ENCODE measurements at places on chromosomes 12 and 14.

- no peak for DNase-seq
Observed at GRCh38 chr12:131643631-131644452, 67.0 kb upstream of the SFSWAP start.

DNA sequence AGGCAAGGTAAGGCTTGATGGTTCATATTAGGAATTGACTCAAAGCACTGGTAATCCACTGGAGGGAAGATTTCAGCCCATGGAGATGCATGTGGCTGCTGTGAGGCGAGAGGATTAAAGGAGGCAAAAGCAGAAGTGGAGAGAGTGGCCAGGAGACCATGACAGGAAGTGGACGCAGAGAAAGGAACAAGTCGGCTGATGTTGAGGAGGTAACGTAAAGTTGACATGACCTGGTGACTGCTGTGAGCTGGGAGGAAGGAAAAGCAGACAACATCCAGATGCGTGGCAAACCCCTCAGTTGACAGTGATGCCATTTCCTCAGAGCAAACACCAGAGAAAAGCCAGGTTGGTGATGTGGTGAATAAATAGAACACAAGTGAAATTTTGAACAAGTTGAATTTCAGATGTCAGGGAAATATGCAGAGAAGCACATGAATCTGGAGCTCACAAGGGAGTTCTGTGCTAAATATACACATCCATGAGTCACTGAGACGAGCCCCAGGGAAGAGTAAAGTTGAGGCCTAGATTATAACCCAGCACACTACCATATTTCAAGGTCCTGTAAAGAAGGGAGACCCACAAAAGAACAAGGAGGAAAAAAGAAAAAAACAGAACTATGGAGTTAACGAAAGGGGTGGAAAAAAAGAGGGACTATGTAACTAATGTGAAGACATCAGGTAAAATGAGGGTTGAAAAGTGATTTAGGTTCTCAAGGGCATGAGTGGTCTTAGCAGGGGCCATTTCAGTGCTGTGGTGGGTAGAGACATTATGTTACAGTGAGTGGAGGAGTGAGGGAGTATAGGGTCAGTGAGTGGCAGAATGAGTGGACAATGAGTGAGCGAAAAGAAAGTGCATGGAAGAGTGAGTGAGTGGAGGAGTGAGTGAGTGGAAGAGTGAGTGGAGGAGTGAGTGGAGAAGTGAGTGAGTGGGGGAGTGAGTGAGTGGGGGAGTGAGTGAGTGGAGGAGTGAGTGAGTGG, 61.6 kb upstream of the GZMB start:
- no peak for DNase-seq

- DNase-seq, result no peak
Observed at GRCh38 chr14:37658156-37658555, 62.7 kb downstream of the TTC6 start.

GRCh38 chr14:55780156-55780946, 200.3 kb downstream of the KTN1 start:
- DNase-seq, result no peak

DNA sequence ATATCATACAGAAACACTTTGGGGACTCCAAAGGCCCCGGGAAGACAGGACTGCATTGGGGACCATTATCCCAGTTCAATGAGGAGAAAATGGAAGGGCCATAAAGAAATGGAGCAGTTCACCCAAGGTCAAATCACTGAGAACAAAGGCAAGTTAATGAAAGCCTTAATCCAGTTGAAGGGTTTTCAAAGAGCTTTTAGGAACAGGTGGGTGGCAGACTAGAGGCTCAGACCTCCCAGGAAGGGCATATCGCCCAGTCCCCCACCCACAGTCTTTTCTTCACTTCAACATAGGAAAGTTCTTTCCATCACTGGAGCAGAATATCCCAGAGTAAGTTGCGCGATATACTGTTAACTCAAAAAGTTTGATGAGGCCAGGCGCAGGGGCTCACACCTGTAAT, 136.1 kb upstream of the CCND2 start:
- no peak for DNase-seq

DNA sequence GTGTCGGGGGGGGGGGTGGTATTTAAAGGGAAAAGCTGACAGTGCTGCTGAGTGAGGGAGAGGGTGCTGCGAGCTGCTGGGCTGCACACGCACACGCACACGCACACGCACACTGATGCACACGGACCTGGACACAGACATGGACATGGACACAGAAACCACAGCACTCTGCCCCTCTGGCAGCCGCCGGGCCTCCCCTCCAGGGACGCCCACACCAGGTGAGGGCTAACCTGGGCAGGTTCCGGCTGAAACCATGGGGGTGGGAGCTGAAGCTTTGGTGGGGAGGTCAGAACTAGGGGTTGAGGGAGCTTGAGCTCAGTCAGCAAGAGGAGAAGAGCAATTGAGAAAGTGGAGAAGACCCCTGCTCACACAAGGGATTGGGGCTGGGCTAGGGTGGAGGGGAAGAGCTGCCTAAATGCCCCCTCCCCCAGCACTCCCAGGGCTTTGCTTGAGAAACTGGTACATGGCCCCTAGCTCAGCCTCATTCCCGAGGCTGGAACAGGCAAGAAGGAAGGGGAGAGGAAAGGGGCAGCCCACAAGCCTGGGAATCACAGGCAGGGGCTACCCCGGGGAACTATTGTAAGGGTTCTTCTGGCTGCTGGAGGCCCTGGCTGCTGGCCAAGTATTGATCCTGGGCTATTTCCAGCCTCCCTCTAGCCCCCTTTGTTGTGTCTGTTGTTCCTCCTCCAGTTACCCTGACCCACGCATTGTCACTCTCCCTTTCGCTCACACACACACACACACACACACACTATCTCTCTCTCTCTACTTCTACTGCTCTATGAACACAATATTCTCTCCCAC, at the start of gene REM2:
REM2 (plus strand) TSS at position 50 of the 804 bp plus-strand sequence; CDS start at position 116, 66 bp downstream.
- DNase-seq, result no peak

DNA sequence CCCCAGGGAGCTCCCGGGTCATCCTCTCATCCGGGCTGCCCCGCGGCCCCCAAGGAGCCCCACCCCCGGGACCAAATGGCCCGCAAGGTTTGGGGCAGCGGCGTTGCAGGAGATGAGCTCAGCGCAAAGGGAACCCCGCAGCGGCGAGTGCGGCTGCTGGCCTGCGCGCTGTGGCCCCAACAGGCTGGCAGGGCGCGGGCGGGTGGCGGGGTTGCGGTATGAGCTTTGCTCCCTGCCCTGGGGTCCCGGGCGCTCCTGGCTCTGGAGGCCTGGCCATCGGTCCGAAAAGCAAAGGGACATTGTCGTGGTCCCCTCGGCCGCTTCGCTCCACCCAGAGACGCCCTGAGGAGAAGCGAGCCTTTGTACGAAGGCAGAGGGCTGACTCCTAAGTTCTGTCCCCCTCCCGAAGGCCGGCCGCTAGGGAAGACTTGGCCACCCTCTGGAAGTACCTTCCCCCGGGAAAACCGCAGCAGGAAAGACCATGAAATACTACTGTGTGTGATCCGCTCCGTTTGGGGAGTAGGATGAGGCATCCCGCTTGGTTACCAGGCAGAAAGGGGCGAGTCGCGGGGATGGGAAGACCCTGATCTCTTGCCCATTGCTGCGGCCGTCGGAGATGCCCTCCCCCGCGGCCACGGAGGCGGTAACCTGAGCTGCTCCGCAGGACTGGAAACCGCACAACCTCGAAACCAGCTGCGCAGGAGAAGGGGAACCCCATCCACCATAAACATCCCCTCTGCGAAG, 620 bp upstream of the NID2 start:
- DNase-seq, result no peak

GRCh38 chr12:69095765-69096477, 143.4 kb upstream of the CPSF6 start:
- DNase-seq, result no peak

- no peak for DNase-seq
Observed at GRCh38 chr14:60092526-60092920, 800 bp downstream of the PCNX4 start.

- DNase-seq, result no peak
Observed at GRCh38 chr12:30978639-30979038, 52.1 kb downstream of the TSPAN11 start.

DNA sequence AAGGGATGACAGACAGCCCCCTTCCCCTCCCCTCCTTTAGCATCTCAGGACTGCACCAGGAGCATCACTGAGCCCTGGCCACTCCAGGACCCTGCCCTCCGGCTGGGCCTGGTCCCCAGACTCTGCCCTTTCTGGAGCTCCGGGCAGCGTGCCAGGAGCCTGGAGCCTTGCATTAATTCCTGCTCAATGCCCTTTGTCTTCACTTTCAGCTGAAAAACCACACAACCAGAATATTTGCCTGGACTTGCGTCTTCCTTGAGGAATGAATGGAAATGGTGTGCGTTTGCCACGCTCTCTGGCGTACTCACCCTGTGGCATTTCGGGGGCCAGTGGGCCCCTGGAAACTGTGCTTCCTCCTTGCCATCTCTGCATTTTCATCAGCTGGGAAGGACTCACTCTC, 8.5 kb upstream of the RFLNA start:
- DNase-seq, result no peak

- no peak for DNase-seq
Observed at GRCh38 chr14:61615743-61616523, 79.4 kb upstream of the HIF1A start.

- no peak for DNase-seq
Observed at GRCh38 chr12:79655036-79655435, 35.7 kb downstream of the PAWR start.

- DNase-seq, result no peak
Observed at GRCh38 chr12:70180130-70180529, 63.1 kb upstream of the CNOT2 start.

DNA sequence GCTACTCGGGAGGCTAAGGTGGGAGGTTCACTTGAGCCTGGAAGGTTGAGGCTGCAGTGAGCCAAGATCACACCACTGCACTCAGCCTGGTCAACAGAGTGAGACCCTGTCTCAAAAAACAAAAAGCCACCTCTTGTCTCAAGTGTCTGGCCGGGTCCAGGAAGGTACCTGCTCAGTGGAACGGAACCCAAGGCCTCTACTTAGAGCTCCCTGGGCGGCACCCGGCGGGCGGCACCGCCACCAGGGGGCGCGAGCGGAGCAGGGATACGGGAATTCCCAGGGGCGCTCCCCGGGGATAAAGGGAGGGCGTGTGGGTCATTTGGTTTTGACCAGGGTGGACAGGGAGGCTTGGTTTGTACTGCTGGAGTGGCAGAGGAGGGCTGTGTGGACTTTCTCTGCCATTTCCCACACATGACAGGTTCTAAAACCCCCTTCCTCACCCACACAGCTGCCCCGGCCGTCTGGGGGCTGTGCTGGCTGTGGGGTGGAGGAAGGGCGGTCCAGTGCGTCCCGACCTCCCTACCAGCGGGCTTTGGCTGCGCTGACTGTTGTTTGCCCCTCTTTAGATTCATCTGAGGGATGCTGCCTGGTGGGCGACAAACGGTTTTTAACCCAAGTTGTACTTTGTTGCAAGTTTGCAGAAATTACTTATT, 91.4 kb downstream of the SETD3 start:
- DNase-seq, result peak; percentile 15

GRCh38 chr14:101231828-101232227, 328.3 kb upstream of the RTL1 start:
- no peak for DNase-seq

GRCh38 chr12:13256692-13257045, 60.1 kb downstream of the EMP1 start:
- no peak for DNase-seq

GRCh38 chr14:99971087-99971940, 93.9 kb upstream of the EVL start:
- DNase-seq, result peak; percentile 67

DNA sequence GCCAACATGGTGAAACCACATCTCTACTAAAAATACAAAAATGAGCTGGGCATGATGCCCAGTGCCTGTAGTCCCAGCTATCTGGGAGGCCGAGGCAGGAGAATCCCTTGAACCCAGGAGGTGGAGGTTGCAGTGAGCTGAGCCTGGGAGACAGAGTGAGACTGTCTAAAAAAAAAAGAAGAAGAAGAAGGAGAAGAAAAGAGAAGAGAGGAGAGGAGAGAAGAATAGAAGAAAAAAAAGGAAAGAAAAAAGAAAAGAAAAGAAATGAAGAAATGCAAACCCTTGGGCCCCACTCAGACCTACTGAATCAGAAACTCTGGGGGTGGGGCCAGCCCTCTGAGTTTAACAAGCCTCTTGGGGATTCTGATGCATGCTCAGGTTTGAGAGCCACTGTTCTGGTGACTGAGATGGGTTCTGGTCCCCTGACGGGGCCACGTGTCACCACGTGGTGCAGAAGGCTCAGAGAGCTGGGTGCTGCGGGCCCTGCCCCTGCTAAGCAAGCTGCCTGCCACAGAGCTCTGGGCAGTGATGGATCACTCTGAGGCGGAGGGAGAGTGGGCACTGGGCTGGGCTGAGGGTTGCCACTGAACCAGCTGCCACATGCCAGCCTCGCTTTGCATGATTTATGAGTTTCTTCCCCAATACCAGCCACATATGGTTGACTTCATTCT, 37.5 kb downstream of the ERH start:
- no peak for DNase-seq

DNA sequence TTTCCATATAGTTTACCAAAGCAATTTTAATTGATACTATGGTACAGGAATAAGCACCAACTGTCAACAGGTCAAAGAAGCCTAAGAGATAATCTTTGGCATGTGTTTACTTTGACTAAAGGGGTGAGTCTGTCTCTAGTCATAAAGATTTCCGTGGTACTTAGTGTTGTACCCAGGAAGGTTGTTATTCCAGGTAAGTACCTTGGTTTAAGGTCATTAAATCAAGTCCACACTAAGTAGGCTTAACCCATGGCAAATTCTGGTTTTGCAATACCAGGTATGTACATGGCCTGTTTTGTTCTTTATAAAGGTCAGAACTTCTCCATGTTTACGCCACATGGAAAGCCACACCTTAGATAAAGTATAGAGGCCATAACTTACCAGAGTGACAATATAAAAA, 10.0 kb downstream of the MAX start:
- no peak for DNase-seq

GRCh38 chr14:75561013-75561432, 17.4 kb upstream of the FLVCR2 start:
- no peak for DNase-seq

- DNase-seq, result no peak
Observed at GRCh38 chr14:68957775-68958174, 21.3 kb downstream of the ACTN1 start.

- no peak for DNase-seq
Observed at GRCh38 chr14:20559461-20559904, 1.4 kb downstream of the RNASE9 start.

DNA sequence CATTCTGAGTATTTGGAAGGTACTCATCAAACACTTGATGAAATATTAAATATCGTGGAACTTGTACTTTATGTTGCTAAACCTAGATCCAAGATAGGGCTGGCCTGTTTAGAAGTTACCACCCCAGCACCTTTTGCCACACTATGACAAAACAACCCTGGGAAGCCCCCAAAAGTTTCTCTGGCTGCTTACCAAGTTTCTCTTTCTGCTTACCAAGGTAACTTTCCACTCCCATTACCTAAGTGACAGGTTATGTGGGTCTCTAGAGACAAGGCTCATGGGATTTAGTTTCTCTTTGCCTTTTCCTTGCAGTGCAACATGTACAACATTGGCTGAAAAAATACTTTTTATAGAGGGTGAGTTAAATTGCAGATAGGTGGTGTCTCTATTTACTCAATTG, 28.9 kb upstream of the PPM1A start:
- DNase-seq, result no peak

- DNase-seq, result no peak
Observed at GRCh38 chr12:122726080-122726558, 4.5 kb downstream of the HCAR1 start.
